ENCODE measurements at places on chromosomes 11 and 22.

- DNase-seq = no peak
Measured at GRCh38 chr11:66366844-66367477, 4.6 kb downstream of the SLC29A2 start.

GRCh38 chr11:70646272-70647049 is 248.1 kb downstream of the CTTN start:
- no peak for DNase-seq

DNA sequence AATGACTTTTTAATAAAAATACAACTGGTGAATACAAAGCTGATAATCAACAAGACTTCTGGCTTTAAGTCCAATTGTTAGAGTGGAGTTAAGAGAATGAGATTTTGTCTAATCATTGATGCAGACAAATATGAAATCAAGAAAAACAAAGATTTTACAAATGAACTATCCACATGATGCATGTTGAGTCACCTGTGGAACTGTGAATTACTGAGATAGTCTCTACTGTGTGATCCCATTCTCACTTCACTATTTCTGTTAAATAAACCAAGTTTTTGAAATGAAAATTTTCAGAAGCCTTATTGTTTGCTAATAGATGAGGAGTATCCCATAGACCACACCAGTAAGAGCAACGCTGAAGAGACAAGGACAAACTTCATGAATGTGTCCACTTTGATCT is 8.4 kb upstream of the CTSC start:
- DNase-seq = no peak

DNA sequence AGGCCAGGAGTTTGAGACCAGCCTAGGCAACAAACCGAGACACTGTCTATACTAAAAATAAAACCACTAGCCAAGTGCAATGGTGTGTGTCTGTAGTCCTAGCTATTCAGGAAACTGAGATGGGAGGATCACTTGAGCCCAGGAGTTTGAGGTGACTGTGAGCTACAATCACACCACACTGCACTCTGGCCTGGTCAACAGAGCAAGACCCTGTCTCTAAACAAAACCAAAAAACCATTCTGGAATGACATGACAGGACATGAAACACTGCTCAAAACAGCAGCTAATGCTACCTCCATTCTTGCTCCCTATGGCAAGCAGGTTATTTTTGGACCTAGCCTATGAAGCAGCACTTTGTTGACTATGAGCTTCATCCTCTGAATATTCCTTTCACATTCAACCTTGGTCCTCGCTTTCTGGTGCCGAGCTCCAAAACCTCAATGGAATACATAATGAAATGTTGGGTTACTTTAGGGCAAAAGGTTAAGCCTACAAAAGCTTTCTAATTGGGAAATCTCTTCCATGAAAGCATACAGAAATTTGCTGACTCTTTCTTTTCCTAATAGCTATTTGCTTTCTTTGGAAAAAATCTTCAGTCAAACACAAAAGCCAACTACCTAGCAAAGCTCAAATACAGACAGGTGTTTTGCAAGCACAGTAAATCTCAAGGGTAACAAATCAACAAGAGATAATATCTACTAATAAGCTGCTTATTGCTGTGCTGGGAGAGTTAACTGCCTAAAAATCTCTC is 21.1 kb downstream of the SIK3 start:
- DNase-seq = no peak

- no peak for DNase-seq
Measured at GRCh38 chr11:8692417-8692816, 9.8 kb downstream of the RPL27A start.

Measured in activated gamma-delta T cell (primary cell).